ENCODE measurements at places on chromosomes 11 and 22.

DNA sequence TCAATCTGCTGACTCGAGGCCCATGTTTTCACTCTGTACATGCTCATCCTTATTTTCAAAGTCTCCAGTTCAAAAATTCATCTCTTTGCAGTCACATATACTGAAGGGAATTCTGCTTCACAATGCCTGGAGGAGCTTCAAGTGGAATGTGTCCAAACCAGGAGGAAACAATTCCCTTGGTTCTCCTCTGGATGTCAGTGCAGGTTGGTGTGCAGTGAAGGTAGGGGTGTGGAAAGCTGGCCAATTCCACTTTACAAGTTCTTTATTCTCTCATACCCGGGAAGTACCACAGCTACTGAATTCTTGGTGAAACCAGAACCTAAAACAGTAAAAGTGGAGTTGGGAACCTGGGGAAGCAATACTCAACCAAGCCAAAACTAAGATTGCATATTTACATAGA, 57.3 kb downstream of the BDNF start:
- no peak for DNase-seq

DNA sequence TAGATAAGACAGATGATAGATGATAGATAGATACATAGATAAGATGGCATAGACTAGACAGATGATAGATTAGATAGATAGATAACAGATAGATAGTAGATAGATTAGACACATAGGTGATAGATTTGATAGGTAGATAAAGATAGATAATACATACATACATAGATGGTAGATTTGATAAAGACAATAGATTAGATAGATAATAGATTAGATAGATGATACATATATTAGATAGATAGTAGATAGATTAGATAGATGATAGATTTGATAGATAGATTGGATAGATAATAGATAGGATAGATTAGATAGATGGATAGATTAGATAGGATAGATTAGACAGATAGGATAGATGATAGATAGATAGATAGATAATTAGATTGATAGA, 327.6 kb downstream of the BRD1 start:
- no peak for DNase-seq

DNA sequence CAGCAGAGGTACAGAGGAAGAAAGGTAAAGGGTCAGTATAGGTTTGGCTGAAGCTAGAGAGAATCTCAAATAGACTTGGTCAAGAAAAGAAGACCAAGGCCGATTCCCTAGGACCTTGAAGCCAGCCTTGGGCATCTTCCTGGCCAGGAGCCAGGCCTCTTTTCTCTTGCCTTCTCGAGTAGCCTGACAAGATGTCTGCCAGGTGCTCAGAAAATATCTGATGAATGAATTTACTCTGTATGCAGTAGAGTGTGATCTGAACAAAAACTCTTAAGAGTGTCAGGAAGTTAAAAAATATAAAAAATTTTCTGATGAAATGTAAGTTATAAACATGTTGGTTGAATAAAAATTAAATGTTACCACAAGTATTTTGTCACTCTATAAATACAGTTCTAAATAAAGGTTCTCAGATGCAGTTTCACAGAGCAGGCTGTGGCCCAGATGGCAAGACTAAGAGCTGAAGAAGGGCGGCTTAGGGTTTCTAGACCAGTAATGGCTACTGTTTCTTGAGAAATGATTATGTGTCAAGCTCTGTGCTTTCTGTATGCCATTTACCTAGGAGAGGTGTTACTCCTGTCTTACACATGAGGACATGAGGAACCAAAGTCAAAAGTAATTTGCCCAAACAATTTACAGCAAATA, 98.1 kb downstream of the ATXN10 start:
- DNase-seq, result no peak

- DNase-seq, result no peak
Observed at GRCh38 chr11:68012843-68013610, 2.9 kb downstream of the ALDH3B1 start.

- DNase-seq, result no peak
Observed at GRCh38 chr11:126197277-126197939, 14.0 kb downstream of the RPUSD4 start.

GRCh38 chr11:18495703-18496102, 31.0 kb downstream of the TSG101 start:
- no peak for DNase-seq

GRCh38 chr22:43168471-43169309, 17.3 kb downstream of the TSPO start:
- no peak for DNase-seq

GRCh38 chr22:33018232-33018864, 39.8 kb downstream of the SYN3 start:
- DNase-seq, result peak; percentile 19

GRCh38 chr11:126419801-126420697, 64.6 kb downstream of the ST3GAL4 start:
- DNase-seq, result no peak

DNA sequence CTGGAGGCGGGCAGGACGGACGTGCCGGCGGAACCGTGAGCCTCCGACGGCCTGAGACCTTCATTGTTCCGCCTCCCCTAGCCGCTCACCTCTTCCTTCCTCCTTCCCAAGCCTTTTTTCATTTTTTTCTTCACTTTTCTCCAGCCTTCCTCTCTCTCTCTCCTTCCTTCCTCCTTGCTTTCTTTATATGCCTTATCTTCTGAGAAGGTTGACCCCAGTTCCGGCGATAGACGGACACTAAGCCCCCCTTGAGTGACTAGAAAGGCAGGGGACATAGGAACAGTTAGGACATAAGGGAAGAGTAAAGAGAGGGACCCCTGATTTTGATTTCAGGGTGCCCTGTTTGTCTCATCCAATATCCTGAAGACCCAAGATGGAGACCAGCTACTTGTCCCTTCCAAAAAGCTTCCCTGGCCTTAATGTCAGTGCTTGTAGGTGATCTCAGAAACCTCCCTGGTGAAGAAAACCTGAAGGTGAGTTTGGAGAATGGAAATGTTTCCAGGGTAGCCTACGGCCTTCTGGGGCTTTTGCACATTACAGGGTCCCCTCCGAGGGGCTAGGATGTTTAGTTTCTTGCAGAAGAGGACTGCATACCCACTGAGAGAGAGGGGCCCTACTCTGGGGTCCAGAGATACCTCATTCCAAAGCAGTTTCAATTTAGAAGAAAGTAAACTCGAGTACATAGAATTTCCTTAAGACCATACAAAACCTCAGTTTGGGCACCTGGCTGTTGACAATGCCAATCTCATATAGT, 3.5 kb downstream of the ADM start:
- no peak for DNase-seq

DNA sequence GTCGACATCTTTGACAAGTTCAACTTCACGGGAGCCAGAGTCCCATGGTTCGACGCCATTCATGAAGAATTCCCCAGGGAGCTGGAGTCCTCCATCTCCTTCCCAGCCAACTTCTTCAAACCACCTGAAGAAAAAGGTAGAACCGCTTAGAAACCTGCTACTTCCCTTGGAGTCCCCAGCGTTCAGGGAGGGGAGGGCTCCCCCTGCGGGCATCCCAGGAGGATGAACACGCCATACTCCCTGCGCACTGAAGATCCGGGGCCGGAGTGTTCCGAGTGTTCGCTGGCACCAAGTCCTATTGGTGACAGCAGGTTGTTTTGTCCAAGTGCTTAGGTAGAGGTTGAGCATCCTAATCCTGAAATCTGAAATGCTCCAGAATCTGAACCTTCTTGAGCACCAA, 51.7 kb upstream of the PRODH start:
- no peak for DNase-seq

- DNase-seq, result no peak
Observed at GRCh38 chr11:65434057-65434666, 11.6 kb downstream of the NEAT1 start.

DNA sequence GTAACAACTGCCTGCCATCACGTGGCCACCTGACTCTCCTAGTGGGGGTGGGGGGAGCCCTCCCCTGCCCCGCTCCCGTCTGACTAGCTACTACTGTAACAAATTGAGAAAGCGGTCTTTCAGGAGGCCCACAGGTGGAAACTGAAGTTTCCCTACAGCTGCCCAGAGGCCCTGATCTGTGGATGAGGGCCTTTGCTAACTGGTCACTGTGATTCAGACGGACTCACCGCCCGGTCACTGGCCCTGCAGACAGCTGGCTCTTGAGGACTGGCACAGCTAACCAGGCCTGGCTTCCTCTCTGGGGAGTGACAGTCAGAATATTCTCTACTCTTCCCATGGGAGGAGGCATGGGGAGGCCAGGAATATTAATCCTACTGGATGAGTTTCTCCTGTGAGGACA, 116.8 kb downstream of the ARHGAP8 start:
- DNase-seq, result no peak

GRCh38 chr11:110070176-110070575, 23.0 kb upstream of the ZC3H12C start:
- DNase-seq, result no peak

DNA sequence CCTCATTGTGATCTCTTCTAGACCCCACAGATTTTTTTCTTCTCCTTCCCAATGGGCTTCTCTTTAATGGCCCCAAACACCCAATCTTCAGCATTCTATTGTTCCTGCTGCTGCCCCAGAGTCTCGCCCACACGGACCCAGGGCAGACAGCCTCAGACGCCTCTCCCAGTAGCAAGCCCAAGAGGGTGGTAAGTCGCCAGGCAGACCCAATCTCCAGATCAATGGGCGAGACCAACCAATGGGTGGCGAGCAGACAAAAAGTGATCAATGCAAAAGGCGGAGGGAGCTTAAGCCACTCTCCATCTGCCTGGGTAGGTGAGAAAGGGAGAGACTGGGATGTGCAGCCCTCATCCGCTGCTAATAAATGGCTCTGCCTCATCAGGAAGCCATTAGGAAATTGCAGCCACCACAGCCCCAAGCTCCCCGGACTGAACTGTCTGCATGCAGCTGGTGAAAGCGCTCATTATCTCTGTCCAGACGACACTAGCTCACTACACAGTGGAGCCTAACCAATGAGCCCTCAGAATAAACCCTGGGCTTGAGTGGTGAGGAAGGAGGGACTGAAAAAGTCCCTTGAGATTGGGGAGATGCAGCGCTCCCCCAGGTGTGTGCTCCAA, 81.8 kb downstream of the ETS1 start:
- DNase-seq, result no peak

DNA sequence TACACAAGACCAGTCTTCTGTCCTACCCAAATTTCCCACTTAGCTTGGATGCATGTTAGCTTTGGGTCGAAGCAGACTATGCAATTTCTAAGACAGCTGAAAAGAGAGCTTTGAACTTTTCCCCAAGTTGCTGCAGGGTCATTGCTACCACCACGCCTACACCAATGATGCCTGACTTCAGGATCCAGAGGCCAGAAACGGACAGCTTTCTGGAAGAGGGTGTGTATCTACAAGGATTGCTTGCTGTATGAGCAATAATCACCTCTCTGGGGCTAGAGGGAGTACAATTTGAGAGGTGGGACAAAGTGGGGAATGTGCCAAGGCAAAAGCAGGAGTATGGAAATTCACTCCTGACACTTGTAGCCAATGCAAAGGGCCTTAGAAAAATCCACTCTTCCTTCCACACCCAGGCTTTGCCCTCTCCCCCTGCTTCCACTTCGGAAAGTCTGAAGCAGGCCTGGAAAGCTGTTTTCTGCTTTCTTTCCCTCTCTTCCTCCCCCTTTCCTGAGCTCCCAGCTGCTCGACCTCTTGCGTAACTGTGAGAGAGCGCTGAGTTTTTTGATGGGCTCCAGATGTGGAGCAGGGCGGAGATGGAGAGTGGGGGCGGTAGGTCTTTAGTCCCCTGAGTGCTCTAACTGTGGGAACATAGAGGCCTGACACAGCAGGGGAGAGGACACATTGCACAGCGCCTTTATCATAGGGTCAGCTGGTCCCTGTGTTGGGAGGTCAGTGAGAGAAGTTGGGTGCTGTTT, 2.1 kb upstream of the PHLDB1 start:
- no peak for DNase-seq

GRCh38 chr11:117985953-117986887, at the start of gene IL10RA:
Gene IL10RA, plus strand, starts transcription at chr11:117986394. Its CDS starts 74 bp downstream, at chr11:117986468.
- DNase-seq, result peak; percentile 62

DNA sequence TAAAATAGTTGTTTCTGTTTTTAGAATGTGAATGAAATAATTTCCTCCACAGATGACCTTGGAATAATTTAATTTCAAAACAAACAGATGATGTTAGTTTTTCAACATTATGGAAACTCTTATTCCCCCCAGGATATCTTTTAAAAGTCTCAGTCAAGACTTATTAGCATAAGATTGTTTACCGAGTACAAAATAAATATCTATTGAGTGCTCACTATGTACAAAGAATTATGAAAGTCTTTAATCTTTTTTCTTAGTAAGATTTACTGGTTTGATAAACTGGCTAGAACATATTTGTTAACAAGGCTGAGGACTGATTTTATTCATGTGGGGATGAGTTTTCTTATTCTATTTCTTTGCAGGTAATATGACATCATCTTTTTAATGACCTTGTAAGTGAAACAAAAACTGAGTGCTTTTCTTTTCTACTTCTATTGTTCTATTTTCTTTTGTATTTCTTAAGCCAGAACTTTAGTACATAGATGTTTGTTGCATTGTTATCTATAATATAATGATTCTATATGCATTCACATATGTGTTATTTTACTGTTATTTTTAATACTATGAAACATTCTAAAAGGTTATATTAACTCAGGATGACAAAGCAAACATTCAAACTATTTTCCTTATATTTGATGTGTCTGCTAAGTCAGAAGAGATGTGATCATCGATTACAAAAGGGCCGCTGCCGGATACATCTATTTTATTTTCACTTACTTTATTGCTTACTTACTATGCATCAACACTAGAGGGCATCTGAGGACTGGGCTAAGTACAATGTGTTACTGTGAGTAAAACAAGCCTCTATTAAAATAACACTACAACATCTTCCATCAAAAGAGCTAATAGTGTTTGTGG, 111.0 kb upstream of the ARHGAP42 start:
- DNase-seq, result no peak

GRCh38 chr11:29261831-29262230, 755.0 kb downstream of the KCNA4 start:
- DNase-seq, result no peak

DNA sequence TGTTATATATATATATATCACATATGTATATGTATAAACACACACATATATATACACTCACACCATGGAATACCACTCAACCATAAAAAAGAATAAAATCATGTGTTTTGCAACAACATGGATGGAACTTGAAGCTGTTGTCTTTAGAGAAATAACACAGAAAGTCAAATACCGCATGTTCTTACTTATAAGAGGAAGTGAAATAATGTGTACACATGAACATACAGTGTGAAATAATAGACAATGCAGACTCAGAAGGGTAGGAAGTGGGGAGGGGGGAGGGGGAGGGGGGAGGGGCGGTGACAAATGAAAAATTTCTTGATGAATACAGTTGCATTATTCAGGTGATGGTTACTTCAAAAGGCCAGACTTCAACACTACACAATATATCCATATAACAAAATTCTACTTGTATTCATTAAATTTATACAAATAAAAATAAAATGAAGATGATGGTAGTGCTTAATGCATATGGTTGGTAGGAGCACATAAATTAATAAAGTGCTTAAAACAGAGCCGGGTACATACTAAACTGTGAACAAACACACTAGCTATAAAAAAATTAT, 5.8 kb upstream of the OR5B2 start:
- no peak for DNase-seq

All from stimulated activated CD4-positive, alpha-beta T cell treated with anti-CD3 and anti-CD28 coated beads, TNF-alpha, amount 100 ng/mL, for 48 hours (primary cell).